GM06990 (cell line): ENCODE measurements at places on chromosomes 16 and 17.
A peak's percentile ranks its signal among the peaks of the same experiment; 100 is the strongest.

DNA sequence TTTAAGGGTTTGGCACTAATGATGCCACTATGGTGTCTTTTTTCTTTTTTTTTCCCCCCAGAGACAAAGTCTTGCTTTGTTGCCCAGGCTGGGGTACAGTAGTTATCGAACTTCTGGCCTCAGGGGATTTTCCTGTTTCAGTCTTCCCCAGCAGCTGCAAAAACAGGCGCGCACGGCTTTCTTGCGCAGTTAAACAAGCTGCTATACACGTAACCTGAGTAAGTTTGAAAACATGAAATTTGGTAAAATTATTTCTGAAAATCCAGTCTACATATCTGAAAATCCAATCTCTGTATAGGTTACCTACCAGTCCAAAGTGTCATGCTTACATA lies 11.8 kb downstream of the TEX14 start:
- no peak for DNase-seq

DNA sequence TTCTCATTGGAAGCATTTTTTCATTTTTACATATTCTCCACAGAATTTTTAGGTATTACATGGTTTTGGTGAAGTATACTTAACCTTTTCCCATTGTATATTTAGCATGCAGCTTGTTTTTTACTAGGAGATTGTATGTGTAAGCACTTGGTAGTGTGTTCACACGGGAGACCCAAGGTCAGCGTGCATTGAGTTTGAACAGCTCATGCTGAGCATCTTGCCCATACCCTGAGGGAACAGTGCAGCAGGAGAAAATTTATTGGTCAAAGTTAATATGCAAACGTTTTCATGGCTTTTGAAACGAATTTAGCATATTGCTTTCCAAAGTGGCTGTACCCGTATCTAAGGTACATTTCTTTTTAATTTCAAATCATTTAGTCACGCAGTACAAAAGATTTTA lies 168.7 kb downstream of the MRTFB start:
- no peak for DNase-seq

GRCh38 chr17:21476867-21477266 lies 100.7 kb downstream of the KCNJ12 start:
- DNase-seq: no peak

DNA sequence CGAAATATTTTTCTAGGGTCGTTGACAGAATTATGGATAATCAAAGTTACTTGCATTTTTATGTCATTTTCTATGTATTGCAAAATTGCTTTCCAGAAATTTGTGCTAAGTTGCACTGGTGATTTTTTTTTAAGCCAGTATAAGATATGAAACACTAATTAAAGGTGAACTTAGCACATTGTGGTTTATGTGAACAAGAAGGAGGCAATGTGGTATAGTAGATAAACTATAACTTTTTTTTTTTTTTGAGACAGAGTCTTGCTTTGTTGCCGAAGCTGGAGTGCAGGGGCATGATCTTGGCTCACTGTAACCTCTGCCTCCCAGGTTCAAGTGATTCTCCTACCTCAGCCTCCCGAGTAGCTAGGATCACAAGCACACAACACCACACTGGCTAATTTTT lies 13.2 kb downstream of the DGKE start:
- DNase-seq: no peak

GRCh38 chr16:4241258-4241927 lies 487 bp downstream of the SRL start:
- no peak for DNase-seq

GRCh38 chr17:2792366-2793169 lies 3.7 kb upstream of the RAP1GAP2 start:
- DNase-seq: no peak

DNA sequence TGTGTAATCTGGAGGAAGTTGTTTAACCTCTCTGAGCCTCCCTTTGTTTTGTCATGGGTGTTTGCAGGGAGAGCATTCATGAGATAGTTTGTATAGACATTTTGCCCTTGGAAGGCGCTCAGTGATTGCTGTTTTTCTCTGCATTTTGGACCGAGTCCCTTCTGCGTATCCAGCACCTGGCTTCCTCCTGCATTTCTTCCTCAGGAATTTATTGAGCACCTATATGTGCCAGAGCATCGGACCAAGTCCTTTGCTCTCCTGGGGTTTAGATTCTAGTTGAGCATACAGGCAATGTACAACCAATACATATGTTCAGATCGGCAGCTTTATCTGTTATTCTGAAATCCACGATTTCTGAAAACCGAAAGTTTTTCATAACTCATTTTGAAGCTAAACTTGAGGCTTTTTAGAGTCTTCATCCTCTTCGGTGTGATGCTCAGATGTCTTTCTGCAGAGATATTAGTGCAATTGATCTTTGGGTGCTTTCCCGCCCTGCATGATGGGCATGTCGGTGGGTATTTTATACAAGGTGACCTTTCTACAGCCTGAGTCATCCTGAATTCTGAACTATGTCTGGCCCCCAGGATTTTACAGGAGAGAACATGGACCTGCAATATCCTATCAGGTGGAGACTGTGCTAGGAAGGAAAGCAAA lies 4.1 kb downstream of the IL4R start:
- DNase-seq: no peak

DNA sequence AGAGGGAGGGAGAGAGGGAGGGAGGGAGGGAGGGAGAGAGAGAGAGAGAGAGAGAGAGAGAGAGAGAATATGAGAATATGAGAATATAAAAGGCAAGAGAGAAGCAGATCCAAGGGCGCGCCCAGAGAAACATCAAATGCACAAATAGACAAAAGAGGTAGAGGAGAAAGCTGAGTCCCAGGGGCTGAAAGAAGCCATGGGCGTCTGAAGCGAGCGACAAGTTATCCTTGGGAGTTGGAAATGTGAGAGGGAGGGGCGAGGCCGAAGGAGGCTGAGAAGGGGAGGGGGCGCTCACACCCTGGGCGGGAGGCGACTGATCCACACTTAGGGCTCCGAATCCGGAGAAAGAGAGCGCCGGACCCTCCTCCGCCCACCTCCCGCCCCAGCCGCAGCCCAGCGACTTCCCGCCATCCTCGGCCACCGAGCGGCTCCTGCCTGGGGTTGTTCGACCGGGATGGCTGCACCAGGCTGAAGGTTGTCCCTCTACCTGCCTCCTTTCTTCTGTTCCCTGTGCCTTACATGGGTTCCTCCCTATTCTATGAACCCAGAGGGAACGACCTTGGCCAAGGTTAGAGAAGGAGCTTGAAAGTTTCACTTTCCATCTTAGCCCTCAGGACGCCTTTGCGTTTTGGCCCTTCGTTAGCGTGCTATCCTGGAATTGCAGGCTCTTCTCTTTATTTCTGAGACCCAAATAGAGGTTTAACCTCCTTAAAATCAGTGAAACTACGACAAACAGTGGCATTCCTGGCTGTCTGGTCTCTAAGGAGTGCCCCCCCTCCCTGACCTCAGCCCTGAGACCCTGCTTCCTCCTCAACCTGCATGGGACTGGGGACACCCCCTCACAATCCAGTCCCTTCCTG lies 21.2 kb upstream of the HOXB9 start:
- DNase-seq: no peak

- no peak for DNase-seq
These were observed 20.6 kb downstream of the CBLN1 start for GRCh38 chr16:49260956-49261530.

DNA sequence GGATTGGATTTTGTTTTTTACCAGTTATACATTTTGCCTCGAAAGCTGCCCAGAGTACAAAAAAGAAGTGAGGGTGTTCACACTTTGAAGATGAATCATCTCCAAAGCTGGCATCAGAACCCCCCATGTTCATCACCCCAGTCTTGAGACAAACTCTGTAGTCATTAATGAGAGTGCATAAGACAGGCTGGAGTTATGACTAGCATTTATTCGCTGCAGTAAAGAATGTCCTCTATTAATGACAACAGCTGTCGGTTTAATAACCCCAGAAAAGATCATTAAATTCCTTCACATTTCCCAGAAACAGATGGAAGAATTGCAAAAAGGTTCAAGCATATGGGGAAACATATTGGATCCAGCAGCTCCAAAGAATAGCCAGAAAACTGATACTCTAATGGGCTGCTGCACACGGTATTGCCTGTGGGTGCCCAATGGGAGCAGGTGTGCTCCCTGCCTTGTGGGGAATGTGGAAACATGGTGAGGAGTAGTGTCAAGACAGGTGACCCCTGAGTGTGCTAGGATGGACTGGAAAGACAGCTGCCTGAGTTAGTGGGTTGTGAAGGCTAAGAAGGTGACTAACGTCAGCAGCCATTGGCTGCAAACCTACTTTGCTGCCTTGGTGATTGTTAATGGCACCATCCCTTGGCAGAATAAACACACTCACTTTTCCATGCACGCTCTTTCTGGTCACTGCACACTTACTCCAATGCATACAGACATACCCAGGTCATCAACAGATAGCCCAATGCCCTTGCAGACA lies 81.9 kb downstream of the AIPL1 start:
- no peak for DNase-seq

- DNase-seq: peak; percentile 40
These were observed 14.2 kb upstream of the SLC52A1 start for GRCh38 chr17:5049314-5049841.
